ENCODE measurements at places on chromosomes 2 and 18. TPM values are rescaled to one million over a fixed set of nuclear protein-coding genes. Genes with fewer than 3 reads are reported as not detected.

EFEMP1 gene
- total RNA-seq = 11.2 TPM

DNA sequence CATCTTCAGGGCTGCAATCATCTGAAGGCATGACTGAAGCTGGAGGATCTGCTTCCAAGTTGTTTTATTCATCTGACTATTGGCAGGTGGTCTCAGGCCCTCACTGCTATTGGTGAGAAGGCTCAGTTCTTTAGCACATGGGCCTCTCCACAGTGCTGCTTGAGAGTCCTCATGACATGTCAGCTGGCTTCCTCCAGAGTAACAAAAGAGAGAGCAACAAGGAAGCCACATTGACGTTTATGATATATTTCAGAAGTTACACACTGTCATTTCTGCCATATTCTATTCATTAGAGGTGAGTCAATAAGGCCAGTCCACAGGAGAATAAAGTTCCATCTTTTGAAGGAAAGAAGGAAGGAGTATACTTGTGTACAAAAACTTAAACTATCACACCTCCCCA, 7.9 kb upstream of the SIGLEC15 start:
- H3K4me1 ChIP-seq = no peaks in the 10 kb centered on the region
- H3K27me3 ChIP-seq = no peaks in the 10 kb centered on the region
- H3K36me3 ChIP-seq = no peaks in the 10 kb centered on the region

DNA sequence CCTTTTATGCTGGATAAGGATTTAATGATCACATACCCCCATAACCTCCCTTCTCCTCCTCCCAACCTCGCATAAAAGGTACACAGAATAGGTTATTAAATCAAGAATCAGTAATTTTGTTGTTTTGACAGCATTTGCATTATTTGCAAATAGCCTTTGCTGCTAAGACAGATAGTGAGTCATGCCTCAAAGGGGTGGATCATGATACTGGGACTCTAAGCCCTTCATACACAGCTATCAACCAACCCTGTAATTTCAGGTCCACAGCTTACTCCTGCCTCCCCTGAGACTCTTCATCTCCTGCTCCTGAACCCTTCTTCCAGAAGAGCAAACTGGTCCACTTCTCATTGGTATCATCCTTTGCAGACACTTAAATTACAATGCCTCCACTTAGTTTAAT, 73.8 kb upstream of the KLHL29 start:
- no peaks in the 10 kb centered on the region for H3K27me3 ChIP-seq
- H3K27ac ChIP-seq = no peak overlapping the region
- no peak overlapping the region for H3K4me3 ChIP-seq
- no peaks in the 10 kb centered on the region for H3K36me3 ChIP-seq

NAT8 gene
- total RNA-seq = not detected

PROC gene
- total RNA-seq = not detected

PAX3 gene
- not detected for total RNA-seq

- H3K27me3 ChIP-seq = no peaks in the 10 kb centered on the region
- no peaks in the 10 kb centered on the region for H3K4me1 ChIP-seq
- H3K27ac ChIP-seq = no peak overlapping the region
- no peaks in the 10 kb centered on the region for H3K36me3 ChIP-seq
- no peak overlapping the region for H3K4me3 ChIP-seq
- DNase-seq = no peak
These were observed 163.7 kb downstream of the PRPF40A start for GRCh38 chr2:152553518-152553917.

IL36B gene
- total RNA-seq = not detected

GRCh38 chr18:68397241-68398035, 317.5 kb downstream of the TMX3 start:
- no peak overlapping the region for H3K4me3 ChIP-seq
- no peaks in the 10 kb centered on the region for H3K4me1 ChIP-seq
- no peaks in the 10 kb centered on the region for H3K27me3 ChIP-seq

Measured in esophagus squamous epithelium (tissue), 5 donors.